ENCODE measurements at places on chromosomes 1 and 21. TPM values are rescaled to one million over a fixed set of nuclear protein-coding genes. Genes with fewer than 3 reads are reported as not detected.

GRCh38 chr1:41663671-41664400 lies 179.4 kb upstream of the EDN2 start:
- no peak for DNase-seq
- peak overlapping the region; percentile 32 for H3K27ac ChIP-seq
- peaks cover 3% of the 10 kb centered on the region for H3K36me3 ChIP-seq
- no peaks in the 10 kb centered on the region for H3K27me3 ChIP-seq

The SPRR2G gene
- not detected for total RNA-seq

The COL11A1 gene
- total RNA-seq: not detected

DNA sequence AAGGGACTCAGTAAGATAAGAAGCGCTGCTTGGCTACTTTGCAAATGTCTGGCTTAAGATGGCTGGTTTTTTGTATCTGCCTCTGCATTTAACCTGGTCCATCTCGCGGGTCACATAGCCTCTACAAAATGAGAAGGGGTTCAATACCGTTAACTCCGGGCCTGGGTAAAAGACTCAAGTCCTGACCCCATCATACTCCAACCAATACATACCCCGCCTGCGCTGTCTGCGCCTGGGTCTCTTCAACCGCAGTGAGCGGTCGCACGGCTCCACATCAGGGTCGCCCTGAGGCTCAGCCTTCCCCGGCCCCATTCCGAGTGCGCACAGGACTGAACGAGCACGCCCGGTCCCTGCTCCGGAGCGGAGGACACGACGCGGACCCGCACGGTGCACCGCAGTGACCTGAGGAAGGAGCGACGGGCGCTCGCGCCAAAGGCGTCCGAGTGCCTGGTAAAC lies 558 bp upstream of the PGD start:
- peaks cover 28% of the 10 kb centered on the region for H3K4me1 ChIP-seq
- no peak for DNase-seq
- H3K36me3 ChIP-seq: peaks cover 20% of the 10 kb centered on the region

- no peaks in the 10 kb centered on the region for H3K36me3 ChIP-seq
- no peak for DNase-seq
- H3K4me1 ChIP-seq: no peaks in the 10 kb centered on the region
- no peak overlapping the region for H3K4me3 ChIP-seq
- H3K27me3 ChIP-seq: peaks cover 4% of the 10 kb centered on the region
Measured at GRCh38 chr1:115408533-115408932, 70.5 kb upstream of the NGF start.

DNA sequence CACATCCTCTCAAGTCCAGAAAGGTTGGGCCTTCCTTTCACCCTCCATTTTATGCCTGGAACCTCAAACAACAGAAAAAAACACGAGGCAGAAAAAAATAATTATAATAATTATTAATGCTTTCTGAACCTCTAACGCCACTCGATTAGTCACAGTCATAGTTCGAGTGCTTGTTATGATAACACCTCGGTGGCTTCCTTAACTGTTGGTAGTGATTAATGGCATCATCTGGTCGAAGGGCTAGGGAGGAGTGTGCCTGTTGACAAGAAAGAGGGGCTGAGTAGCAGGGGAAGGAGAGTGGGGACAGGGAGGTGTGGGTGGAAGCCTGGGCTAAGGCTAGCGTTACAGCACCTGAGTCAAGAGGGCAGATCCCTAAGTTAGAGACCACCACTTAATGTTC lies 21.3 kb upstream of the IL10 start:
- H3K4me3 ChIP-seq: no peak overlapping the region
- peaks cover 39% of the 10 kb centered on the region for H3K27me3 ChIP-seq
- peaks cover 2% of the 10 kb centered on the region for H3K36me3 ChIP-seq

DNA sequence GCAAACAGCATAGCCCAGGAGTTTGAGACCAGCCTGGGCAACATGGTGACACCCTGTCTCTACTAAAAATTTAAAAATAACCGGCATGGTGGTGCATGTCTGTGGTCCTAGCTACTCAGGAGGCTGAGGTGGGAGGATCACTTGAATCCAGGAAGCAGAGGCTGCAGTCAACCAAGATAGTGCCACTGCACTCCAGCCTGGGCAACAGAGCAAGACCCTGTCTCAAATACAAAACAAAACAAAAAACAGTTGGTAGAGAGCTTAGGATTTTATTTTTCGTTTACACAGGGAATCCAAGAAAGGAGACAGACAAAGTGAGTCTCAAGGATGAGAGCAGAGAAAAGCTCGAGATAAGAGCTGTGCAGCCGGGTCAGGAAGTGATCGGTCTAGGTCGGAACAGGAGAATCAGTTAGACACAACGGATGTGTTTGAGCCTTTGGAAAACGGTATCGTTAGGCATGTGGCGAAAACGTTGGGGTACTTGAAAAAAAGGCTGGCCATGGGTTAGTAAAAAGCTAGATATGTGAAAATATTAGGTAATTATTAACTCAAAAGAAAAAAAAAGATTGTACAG lies 1.7 kb upstream of the MIB2 start:
- H3K36me3 ChIP-seq: peaks cover 4% of the 10 kb centered on the region
- no peaks in the 10 kb centered on the region for H3K27me3 ChIP-seq

DNA sequence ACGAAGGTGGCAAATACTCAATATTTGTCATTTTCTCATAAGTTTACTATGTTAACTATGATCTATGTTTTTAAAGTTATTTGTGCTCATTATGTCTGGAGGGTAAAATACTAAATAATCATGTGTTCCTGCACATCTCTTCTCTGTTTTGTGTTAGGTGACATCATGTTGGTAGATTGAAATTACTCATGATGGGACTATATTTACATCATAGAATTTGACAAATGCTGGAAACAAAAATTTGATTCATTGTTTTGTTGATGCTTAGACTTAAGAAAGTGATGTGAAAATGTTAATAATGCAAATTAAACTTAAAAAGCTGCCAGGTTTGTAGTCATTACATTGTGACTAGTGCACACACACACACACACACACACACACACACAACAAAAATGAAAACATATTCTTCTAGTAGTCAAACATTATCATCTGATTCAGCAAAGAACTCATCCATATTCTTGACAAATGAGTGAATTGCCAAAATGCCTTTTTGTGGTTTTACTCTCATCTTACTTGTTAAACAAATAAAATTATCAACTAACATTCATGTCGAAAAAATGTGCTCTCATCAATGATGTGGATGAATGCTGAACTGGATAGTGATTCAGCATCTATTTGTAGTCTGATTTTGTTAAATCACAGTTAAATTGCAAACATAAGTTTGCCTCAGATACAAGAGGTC lies 870.7 kb downstream of the BRINP3 start:
- H3K36me3 ChIP-seq: no peaks in the 10 kb centered on the region
- no peaks in the 10 kb centered on the region for H3K4me1 ChIP-seq
- H3K27me3 ChIP-seq: no peaks in the 10 kb centered on the region
- no peak overlapping the region for H3K4me3 ChIP-seq

- peaks cover 3% of the 10 kb centered on the region for H3K4me1 ChIP-seq
- DNase-seq: no peak
- H3K4me3 ChIP-seq: no peak overlapping the region
- no peak overlapping the region for H3K27ac ChIP-seq
- H3K27me3 ChIP-seq: no peaks in the 10 kb centered on the region
Measured at GRCh38 chr1:98849969-98850636, 154.6 kb downstream of the PLPPR5 start.

DNA sequence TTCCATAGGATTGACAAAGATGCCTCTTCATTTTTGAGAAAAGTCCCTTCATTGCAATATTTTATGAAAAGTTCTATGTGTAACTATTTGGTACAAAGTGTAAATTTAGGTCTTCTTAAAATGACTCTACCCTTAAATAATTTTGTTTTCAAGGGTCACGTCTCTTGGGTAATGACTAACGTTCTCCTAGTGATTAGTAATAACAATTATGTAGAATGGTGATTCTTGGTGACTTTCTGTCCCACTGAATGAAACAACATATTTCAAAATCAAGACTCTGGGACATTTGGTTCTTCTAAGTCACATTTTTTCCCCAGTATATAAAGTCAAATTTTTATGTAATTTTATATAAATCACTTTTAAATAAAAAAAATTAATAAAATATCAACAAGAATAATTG lies 277.5 kb upstream of the ADAMTS5 start:
- H3K36me3 ChIP-seq: no peaks in the 10 kb centered on the region
- H3K4me3 ChIP-seq: no peak overlapping the region
- H3K27ac ChIP-seq: no peak overlapping the region

- H3K4me1 ChIP-seq: peaks cover 7% of the 10 kb centered on the region
- H3K27me3 ChIP-seq: no peaks in the 10 kb centered on the region
- no peaks in the 10 kb centered on the region for H3K36me3 ChIP-seq
- no peak overlapping the region for H3K27ac ChIP-seq
- H3K4me3 ChIP-seq: no peak overlapping the region
Measured at GRCh38 chr1:97781762-97782337, 139.0 kb downstream of the DPYD start.

DNA sequence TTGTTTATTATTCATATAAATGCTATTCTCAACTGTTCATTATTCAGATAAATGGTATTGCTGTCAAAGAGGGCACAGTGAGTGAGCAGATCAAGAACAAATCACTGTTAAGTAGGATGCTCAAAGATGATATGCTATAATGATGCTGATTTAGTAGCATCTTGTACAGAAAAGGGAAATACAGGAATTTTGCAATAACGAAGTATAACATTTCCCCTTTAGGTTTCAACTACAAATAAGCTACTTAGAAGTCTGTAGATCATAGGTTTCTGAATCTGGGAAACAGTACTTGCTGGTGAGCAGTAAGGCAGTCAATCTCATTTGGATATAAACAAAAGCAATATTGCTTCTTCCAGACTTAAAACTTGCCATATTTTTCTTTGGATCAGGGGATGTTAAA lies 27.3 kb upstream of the RCOR3 start:
- no peak overlapping the region for H3K27ac ChIP-seq
- no peak for DNase-seq
- no peak overlapping the region for H3K4me3 ChIP-seq
- peaks cover 2% of the 10 kb centered on the region for H3K36me3 ChIP-seq
- H3K4me1 ChIP-seq: peaks cover 21% of the 10 kb centered on the region

- H3K27me3 ChIP-seq: peaks cover 49% of the 10 kb centered on the region
- peak overlapping the region; percentile 44 for H3K27ac ChIP-seq
- peak overlapping the region; percentile 28 for H3K4me3 ChIP-seq
- H3K4me1 ChIP-seq: peaks cover 31% of the 10 kb centered on the region
- no peaks in the 10 kb centered on the region for H3K36me3 ChIP-seq
Measured at GRCh38 chr1:159800177-159800930, 1.8 kb upstream of the FCRL6 start.

DNA sequence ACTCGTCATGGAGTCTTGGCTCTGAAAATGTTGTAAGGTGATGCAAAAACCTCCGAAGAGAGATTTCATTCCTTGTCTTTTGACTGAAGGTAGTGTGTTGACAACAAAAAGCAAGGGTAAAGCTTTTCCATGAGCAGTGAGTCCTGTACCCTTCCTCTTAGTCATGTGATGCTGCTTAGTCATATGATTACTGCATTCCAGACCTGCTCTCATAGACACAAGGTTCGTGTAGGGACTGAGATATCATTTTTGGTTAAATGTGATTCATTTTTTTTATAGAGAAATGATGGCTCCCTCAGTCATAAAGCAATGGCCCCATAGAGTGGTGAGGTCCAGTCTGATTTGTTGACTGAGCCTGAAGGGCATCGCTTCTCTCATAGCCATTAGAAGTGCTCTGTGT lies 9.2 kb downstream of the KCNJ6 start:
- DNase-seq: no peak
- no peaks in the 10 kb centered on the region for H3K36me3 ChIP-seq
- peaks cover 8% of the 10 kb centered on the region for H3K27me3 ChIP-seq
- H3K27ac ChIP-seq: no peak overlapping the region
- H3K4me3 ChIP-seq: no peak overlapping the region

- no peaks in the 10 kb centered on the region for H3K4me1 ChIP-seq
- no peak overlapping the region for H3K27ac ChIP-seq
- peak; percentile 5 for DNase-seq
- no peaks in the 10 kb centered on the region for H3K36me3 ChIP-seq
- peaks cover 3% of the 10 kb centered on the region for H3K27me3 ChIP-seq
Measured at GRCh38 chr1:29832936-29833335, 596.6 kb downstream of the PTPRU start.

DNA sequence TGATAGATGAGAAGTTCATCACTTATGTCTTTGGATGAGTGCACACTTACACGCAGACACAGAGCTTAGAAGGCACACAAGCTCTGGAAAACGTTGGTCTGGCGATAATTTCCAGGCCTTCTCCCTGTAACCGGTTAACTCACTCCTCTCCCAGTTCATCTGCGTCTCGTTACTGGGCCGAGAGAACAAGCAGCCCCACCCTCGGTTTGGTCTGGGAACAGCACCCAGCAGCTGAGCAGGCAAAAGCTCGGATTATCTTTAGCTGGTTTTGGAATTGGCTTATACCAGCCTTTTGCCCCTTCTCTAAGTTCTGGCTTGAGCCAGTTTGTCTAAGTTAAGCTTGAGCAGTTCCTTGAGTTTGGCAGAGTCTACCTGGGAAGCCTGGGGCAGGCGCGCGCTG lies 27.3 kb upstream of the COL6A1 start:
- H3K36me3 ChIP-seq: no peaks in the 10 kb centered on the region
- H3K27me3 ChIP-seq: peaks cover 26% of the 10 kb centered on the region
- H3K27ac ChIP-seq: no peak overlapping the region
- no peak for DNase-seq

GRCh38 chr1:232985882-232986526 lies 35.6 kb downstream of the NTPCR start:
- no peaks in the 10 kb centered on the region for H3K27me3 ChIP-seq
- peaks cover 9% of the 10 kb centered on the region for H3K4me1 ChIP-seq
- peak; percentile 31 for DNase-seq
- H3K36me3 ChIP-seq: peaks cover 7% of the 10 kb centered on the region

Data from activated CD8-positive, alpha-beta memory T cell treated with anti-CD3 and anti-CD28 coated beads, Interleukin-2, amount 10 ng/mL, durations not matched to agents 7 days and 5 days (primary cell).